Non-pigmented ciliary epithelial cell (primary cell): ENCODE measurements at places on chromosomes 13 and 19.

DNA sequence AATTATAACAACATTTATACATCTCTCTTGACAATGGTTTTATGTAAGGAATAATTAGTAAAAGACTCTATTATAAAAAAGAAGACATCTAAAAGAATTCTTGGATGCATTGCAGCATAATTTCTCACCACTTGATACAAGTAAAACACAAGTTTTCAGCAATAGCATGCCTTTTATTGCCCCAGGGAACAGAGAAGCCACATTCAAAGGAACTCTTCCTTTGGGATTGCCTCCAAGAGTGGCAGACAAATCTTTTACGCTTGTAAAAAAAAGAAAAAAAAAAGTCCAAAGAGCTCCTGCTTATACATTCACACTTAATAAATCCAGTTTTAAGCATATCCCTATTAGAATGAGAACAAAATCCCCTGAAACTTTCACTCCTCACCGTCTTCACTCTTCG lies 2357.8 kb upstream of the PCDH20 start:
- no peak for DNase-seq

DNA sequence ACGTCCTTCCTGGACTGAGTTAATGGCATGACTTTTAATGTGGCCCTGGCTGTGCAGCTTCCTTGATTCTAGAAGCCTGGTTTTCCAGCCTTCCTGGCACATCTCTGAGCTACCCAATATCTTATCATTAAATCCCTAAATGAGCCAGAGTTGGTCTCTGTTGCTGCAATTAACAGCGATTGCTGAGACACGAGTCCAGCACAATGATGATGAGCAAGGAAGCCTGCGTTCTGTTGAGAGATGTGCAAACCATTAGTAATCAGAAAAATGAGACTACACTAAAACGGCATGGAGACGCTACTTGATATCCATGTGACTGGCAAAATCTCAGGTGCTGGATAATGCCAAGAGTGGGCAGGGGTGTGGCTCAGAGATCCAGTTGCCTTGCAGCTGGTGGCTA lies 26.2 kb downstream of the GPR42 start:
- no peak for DNase-seq

- DNase-seq = no peak
Observed at GRCh38 chr13:67946131-67946530, 716.0 kb upstream of the PCDH9 start.

- no peak for DNase-seq
Observed at GRCh38 chr13:80296638-80297037, 44.3 kb downstream of the SPRY2 start.

DNA sequence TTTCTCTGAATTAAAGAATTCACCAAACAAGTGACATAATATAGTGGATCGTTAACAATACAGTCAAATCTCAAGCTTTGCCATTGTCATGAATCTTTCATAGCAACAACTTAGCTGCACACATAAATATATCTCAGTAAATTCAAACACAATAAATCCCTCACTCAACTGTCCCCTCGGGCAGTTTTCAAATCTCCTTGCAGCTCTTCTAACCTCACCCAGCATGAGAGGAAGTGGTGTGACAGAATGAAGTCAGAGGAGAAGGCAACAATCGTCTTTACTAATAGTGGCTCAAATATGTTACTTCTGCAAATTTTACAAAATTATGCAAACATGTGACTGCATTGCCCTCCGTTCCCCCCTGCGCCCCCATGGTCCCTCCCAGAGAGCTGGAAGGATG lies 148.2 kb downstream of the RAP2A start:
- DNase-seq = no peak

DNA sequence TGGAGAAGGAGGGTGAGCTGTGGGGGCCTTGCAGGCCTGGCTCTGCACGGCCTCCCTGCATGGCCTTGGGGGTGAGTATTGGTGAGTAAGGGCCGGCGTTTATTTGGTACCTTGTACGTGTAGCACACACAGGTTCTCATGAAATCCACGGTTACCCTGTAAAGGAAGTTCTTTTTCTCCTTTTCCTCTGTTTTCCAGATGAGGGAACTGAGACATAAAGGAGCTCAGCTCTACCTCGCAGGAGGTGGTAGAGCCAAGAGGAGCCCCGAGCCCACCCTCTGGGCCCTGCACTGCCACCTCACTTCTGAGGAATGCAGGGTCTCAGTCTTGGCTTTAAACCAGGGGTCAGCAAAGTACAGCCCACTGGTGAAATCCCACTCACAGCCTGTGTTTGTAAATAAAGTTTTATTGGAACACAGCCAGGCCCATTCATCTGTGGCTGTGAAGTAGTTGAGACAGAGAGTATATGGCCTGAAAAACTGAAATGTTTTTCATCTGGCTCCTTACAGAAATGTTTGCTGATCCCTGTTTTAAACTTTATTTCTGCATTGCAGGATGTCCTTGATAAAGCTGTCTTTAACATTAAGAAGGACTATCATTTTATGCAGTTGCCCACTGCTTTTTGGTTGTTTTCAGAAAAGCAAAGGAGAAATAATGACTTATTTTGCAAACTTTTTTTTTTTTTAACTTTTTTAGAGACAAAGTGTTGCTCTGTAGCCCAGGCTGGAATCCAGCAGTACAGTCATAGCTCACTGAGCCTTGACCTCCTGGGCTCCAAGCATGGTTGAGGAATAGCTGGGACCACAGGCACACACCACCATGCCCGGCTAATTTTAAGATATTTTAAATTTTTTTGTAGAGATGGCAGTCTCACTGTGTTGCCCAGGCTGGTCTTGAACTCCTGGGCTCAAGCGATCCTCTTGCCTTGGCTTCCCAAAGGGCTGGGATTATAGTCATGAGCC lies 6.4 kb downstream of the EPN1 start:
- DNase-seq = no peak

DNA sequence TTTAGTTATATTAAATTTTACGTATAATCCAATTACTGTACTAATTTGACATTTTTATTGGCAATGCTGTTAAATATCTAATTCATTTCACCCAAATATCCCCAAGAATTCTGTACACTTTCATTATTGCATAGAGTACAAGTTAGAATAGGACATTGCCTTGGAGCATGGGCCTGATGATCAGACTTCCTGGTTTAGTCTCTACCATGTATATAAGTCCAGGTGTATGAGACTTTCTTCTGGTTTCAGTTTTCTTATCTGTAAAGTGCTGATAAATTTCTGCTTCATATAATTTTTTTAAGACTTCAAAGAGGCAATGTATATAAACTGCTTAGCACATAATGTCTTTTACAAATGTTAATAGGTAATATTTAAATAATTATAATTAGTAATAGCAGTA lies 179.4 kb downstream of the KLF12 start:
- DNase-seq = no peak

DNA sequence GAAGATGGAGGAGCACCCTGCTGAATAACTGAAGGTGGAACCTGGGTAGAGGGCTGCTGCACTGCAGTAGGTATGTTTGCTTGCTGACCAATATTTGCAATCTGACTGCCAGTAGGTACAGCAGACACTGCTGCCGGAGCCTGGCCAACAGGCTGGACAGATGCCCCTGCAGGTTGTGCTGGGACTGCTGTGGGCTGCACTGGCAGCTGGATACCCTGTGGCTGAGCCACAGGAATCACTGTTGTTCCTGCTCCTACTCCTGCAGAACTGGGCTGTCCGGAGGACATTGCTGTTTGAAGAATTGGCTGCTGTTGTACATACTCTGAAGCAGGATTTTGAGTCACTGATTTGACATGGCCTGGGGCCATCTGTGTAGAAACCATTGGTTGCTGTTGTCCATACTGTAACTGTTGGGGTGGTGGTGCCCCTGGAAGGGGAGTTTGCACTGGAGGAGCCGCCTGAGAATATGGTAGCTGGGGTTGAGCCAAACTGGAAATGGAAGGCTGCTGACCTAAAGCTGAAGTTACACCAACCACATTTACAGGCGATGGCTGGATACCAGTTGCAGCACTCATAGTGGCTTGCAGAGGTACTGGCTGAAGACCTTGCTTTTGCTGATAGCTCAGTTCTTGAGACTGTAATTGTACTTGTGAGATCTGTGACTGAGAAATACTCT lies 2.2 kb downstream of the TSC22D1 start:
- no peak for DNase-seq

DNA sequence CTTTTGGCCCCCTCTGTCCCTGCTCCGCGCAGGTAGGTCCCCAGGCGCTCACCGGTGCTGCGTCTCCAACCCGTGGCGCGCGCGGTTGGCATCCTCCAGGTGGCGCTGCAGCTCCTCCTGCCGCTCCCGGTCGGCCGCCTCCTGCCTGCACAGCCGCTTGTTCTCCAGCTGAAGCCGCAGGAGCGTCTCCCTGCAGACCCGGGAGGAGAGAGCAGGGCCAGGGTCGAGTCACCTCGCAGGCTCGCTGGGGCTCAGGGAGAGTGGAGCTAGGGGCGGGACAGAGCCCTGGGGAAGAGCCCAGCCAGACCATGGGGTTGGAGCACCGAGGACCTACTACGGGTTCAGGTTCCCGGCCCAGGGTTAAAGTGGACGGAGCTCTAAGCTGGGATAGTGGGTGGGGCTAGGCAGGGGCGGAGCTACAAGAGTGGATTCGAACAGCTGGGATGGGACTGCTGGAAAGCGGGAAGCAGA lies 9.3 kb downstream of the HOOK2 start:
- DNase-seq = no peak

GRCh38 chr13:92175330-92175729 lies 776.9 kb downstream of the GPC5 start:
- DNase-seq = peak; percentile 45

- DNase-seq = no peak
Observed at GRCh38 chr13:106329941-106330340, 205.5 kb downstream of the EFNB2 start.

DNA sequence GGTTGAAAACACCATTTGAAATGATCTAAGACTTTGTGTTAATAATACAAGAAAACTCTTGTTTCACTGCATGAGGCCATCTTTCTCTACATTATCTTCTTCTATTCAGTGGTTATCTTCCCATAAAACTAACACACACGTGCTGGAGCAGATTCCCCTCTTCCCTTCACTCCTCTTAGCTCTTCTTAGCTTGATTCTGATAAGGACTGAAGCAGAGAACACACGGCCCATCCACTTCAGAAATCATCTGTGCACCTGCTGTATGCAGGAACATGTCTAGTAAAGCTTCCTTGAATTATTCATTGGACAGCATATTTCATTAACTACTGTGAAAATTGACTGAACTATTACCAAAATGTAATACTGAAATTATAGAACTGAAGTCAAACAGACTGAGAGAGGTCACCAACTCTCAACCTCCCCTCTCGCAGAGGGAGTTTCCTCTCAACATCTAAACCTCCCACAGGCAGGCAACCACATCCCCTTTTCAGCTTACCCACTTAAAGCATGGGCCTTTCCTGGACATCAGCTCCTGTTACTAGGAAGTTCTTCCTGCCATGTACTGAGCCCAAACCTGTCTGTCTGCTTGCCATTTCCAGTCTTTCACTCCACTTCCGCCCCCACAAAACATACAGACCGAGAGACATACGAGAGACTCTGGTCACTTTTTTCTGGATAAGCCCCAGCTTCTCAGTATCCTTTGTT lies 113.9 kb downstream of the CRYL1 start:
- no peak for DNase-seq

DNA sequence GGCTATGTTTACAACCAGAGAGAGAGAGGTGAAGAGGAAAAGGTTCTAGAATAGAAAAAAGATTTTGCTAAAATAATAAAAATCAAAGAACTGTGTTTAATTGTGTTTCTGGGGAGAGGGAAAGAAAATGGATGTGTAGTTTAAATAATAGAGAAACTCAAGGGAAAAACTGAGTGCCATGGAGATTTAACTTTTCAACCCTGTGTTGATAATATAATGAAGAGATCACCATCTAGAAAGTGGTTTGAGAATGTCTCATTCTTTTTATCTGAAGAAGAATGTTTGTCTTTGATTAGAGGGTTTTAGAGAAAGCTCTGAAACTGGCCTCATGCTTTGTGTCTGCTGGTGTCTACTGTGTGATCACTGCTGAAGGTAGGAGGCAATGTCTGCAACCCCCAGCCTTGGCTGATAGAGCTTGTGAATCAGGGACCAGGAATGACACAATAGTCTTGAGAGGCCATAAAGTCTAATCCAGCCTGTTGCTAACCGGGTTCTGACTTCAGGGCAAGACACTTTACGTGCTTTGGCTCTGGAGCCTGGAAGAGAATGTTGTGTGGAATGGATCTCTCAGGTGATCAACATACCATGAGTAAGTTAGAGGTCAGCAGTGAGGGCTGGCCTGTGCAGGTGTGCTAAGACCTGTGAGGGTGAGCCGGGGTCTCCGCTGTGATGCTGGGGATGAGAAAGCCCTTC lies 5.4 kb downstream of the COL4A2 start:
- peak; percentile 91 for DNase-seq

DNA sequence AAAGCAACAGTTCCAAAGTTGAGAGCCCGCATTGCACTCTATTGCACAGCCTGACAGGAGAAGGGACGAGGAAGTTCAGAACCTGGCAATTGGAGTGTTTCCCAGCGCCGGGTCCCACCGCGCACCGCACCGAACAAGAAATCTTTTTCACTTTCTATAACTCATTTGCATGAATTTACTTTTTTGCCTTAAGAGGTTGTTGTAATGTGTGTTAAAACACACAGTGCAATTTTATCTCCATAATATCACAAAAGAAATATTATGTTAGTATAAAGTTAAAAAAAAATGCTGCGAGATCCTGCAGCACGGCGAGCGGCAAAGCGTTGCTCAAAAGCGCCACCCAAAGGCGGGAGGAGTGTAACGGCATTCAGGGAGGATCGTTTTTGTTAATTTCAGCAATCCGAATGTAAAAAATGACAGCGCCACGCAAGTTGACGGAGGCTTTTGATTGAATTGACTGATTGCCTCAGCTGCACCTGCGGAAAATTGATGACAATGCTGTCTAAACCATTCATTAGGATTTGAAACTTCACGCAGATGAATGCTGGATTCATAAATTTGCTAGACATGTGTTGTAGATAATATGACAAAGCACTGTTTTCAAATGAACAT lies 303.6 kb upstream of the ZNF507 start:
- DNase-seq = no peak

GRCh38 chr19:43575955-43576878 lies 616 bp downstream of the PINLYP start:
- DNase-seq = no peak

GRCh38 chr13:75486146-75487062 lies 4.4 kb upstream of the TBC1D4 start:
- DNase-seq = no peak

DNA sequence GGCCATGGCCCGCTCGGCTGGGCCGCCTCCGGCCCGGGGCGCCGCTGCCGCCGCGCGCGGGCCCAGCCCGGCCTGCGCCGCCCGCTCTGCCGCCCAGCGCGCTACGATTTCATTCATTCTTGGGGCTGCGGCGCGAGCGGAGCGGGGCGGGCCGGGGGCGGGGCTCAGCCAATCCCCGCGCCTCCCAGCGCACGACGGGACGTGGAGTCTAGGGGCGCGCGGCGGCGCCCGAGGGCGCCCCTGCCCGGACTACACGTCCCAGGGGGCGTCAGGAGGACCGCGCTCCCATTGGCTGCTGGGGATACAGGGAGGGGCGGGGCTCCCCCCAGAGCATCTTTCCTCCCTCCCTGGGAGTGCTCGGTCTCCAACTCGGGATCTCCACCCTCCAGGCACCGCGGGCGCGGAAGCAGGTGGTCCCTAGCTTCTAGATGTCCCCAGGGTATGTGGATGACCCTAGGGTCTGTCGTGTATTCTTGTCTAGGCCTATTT lies 5.6 kb upstream of the DPF1 start:
- DNase-seq = peak; percentile 22
